A549 treated with DMSO at 1 μM for 4 hours (cell line): ENCODE measurements at places on chromosomes 11 and 22. TPM values are rescaled to one million over a fixed set of nuclear protein-coding genes. Genes with fewer than 3 reads are reported as not detected.

Gene KREMEN1
- total RNA-seq = 2.5 to 4.3 TPM (median 3.9 TPM) in 5 replicates

Gene CADM1
- total RNA-seq = 19.2 to 26.0 TPM (median 25.1 TPM) in 5 replicates

Gene E2F8
- 6.2 to 7.8 TPM (median 6.9 TPM) in 5 replicates for total RNA-seq

Gene ZNRF3
- 5.6 to 6.9 TPM (median 6.3 TPM) in 5 replicates for total RNA-seq

Gene USP2
- total RNA-seq = 0.32 to 0.58 TPM (median 0.38 TPM) in 5 replicates

Gene UPK3A
- not detected in 5 replicates for total RNA-seq

Gene SMC1B
- total RNA-seq = 0.01 to 0.04 TPM in 2 of 5 replicates, not detected in the others

Gene FADS3
- 37.3 to 56.8 TPM (median 48.5 TPM) in 5 replicates for total RNA-seq
